ENCODE measurements at places on chromosomes 13 and 19.

- no peak for DNase-seq
Measured at GRCh38 chr13:20175907-20176652, 15.2 kb upstream of the GJA3 start.

DNA sequence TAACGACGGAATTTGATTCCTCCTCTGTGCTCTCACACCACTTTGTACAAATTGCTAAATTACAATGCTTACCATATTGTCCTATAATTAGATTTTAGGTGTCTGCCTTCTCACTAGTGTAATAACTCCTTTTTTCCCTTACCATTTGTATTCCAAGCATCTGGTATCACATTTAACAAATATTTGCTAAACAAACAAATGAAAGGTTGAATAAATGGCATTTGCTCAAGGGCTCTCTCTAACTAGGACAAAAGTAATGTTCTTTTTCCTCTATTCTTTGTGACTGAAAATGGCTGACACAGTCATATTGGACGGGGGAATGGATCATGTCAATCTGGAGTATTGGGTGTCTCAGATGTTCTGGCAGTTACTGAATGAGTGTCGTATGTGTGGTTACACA, 99.7 kb downstream of the ENOX1 start:
- no peak for DNase-seq

GRCh38 chr13:42086582-42086981, 38.1 kb downstream of the DGKH start:
- no peak for DNase-seq

GRCh38 chr13:91031508-91031907, 316.0 kb upstream of the MIR17HG start:
- no peak for DNase-seq

DNA sequence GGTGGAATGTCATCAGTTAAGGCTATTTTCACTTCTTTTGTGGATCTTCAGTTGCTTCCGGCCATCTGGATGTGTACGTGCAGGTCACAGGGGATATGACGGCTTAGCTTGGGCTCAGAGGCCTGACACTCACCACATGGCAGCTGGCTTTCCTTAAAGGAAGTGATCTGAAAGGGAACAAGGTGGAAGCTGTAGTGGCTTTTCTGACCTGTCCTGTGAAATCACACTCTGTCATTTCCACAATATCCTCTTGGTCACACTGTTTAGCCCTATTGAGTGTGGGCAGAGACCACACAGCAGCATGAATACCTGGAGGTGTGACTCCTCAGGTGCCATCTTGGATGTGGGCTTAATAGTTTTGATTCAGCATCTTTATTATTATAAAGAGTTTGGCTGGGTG, 4.5 kb upstream of the BAX start:
- DNase-seq = no peak

- DNase-seq = no peak
Measured at GRCh38 chr13:26888632-26889031, 128.0 kb upstream of the GPR12 start.

DNA sequence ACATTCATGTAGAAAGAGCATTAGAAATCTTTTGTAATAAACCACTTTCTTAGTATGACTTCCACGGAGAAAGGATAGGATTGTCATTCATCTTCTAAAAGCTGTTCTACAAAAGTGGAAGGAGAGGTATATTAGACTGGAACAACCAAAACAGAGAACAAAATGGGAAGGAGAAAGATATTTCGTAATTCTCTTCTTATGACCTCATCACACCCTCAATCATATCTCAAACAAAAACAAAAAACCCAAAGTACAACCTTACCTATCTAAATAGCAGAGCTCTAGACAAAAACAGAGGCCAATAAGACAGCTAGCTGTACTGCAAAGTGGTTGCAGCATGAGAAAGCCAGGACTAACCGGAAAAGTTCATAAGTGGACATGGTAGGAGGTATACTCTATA, 46.3 kb downstream of the DACH1 start:
- no peak for DNase-seq

DNA sequence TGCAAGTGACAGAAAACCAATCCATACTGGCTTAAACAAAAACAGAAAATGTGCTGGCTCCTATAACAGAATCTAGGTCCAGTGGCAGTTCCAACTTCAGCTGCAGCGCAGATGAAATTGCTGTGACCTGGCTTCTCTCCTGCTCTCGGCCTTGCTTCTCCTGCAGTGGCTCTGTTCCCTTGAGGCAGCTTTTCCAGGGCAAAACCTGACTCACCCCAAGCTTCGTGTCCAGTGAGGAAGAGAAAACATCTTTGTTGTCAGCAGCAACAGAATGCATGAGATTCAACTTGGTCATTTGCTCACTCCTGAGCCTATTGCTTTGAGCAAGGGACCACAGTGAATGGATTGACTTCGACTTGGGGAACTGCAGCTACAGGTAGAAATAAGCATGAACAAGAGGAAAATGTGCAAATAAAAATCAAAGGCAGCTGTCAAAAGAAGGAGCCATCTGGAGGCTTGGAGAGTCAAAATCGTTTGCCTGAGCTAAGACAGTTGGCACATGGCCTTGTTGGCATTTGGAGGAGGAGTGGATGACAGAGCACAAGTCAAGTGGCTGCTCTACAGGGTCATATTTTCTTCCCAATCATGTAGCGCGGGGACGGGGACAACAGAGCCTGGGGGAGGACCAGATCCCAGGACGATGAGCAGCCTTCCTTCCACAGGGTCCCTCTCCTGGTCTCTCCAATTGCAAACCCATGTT, 523.4 kb downstream of the FGF9 start:
- DNase-seq = no peak
